ENCODE measurements at places on chromosomes 13 and 19.

- DNase-seq = no peak
Observed at GRCh38 chr19:51439021-51439465, 19.2 kb downstream of the SIGLEC8 start.

DNA sequence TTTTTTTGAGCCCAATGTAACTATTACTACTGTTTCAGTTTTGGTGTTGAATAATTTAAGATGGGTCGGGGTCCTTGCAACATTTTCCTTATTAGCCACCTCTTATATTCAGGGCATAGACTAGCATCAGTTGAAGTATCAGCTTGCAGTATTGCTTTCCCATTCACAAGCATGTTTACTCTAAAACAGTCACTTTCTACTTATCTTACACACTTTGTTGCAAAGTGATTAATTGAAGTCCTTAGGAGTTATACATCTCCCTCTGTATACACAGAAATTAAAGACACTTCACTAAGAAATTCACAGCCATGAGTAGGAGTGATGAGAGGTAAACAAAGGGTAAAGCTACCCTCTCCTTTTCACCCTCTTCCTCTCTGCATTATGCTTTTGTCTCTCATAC is 27.6 kb downstream of the SLAIN1 start:
- no peak for DNase-seq

DNA sequence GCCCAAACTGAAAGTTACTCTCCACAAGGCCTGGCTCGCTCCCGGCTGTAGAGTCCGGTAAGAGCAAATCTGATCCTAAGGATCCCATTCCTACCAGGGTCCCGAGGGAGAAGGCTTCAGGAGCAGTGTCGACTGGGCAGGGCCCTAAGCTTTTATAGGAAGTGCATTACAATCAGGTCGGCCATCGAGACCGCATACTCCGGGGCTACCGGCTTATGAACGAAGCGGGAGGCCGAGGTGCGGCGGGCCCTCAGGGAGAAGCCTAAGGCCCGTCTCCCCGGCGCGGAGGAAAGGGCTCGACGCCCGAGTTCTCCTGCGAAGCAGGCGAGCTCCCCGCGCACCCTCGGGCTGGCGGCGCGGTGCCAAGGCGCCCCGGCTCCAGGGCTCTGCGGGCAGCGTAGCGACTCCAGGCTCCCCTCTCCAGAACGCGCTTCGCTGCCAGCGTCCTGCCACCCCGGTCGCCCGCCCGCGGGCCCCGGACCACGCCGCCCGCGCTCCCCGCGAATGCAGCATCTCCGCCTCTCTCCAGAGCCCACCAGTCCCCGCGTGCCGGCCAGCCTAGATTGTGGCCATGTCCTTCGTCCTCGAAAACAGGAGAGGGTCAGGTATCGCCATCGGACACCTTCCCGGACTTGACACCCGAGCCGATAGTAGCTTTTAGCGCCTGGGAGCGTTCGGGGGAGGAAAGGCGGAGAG is 1.4 kb downstream of the EFNB2 start:
- DNase-seq = no peak

GRCh38 chr13:37997641-37998040 is 128.1 kb upstream of the TRPC4 start:
- no peak for DNase-seq

DNA sequence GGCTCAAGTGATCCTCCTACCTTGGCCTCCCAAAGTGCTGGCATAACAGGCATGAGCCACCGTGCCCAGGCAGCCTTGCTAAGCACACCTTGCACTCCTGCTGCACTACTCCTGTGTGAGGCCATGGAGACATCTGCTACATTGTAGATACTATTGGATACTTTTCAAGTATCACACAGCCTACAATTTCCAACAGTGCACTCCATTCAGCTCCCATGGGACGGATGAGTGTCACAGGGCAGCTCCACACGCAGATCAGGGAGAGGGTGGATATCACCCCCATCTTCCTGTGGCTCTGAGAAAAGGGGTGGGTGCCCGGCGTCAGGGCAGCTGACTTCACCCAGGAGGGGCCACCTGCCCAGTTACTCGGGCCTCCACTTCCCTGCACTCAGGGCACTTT is 39.1 kb upstream of the CCNE1 start:
- no peak for DNase-seq

- DNase-seq = no peak
Observed at GRCh38 chr13:66665991-66666390, 564.1 kb downstream of the PCDH9 start.

DNA sequence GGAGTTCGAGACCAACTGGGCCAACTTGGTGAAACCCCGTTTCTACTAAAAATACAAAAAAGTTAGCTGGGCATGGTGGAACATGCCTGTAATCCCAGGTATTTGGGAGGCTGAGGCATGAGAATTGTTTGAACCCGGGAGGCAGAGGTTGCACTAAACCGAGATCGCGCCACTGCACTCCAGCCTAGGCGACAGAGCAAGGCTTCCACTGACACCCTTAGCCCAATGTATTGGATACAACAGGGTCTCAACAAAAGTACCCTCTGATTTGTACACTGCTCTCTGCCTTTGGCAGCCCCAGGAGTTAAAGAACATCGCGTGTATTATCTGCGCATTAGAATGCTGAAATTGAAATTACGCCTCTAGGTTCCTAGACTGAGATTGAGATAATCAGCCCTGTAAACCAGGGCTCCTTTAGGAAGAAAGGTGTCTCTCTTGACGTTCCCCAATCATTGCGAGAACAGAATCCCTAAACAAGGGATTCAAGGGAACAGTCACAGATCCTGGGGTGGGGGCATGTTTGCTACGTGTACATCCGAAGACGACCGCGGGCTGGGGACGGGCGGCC is 21.9 kb downstream of the IPO5 start:
- no peak for DNase-seq

- no peak for DNase-seq
Observed at GRCh38 chr13:109500146-109500773, 286.1 kb downstream of the IRS2 start.

- peak; percentile 76 for DNase-seq
Observed at GRCh38 chr19:42401365-42402303, 11.5 kb upstream of the CNFN start.

DNA sequence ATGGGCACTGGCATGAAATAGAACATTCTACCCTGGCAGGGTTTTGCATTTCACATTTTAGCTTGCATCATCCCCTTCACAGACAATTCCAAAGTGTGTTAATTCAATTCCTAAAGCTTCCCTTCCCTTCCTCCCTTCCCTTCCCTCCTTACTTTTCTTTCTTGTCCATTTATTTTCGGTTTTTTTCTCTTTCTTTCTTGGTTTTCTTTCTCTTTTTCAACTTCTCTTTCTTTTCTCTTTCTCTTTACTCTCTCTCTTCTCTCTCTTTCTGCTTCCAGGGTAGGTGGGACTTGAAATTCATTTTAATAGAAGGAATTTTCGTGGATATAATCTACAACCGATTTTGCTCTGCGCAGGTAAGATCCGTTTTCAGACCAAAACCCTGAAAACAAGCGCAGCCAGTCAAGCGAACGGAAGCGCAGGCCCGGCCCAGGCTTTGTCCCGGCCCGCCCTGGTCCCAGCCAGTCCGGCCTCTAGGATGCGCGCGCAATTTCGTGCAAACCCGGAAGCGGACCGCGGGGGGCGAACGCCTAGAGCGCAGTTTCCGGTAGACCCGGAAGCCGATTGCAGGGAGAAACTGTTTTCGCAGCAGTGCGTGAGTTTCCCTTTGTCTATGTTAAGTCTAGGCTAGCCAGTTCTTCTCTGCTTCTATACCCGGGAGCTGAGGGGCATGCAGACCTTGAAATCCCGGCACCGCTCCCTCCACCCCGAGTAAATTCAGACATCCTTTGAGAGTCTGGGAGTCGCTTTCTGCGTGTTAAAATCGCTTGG is at the start of gene ZNF528:
Gene ZNF528 (plus strand): TSS at position 540 of the 771 bp plus-strand sequence. CDS start 4,165 bp downstream, outside the sequence.
- peak; percentile 96 for DNase-seq

Data from activated T-cell treated with anti-CD3 and anti-CD28 coated beads for 1 hour (primary cell).